ENCODE measurements at places on chromosomes 2 and 18.

DNA sequence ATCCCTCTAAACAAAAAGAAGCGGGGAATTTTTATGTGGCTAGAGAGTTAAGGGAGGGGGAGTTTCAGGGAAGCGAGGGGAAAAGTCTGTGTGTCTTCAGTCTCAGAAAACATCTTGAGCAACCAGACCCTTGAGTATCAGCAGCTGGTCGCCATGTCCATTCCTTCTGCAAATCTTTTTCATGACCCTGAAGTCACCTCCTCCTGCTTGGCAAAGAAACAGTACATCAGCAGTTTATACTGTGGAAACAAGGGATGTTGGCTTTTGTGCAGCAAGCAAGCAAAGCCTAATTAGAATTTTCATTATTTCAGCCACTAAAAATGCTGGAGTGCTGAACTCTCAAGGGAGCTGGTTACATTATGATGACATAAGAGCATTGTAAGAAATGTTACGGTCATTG is 187.4 kb upstream of the SLC8A1 start:
- DNase-seq = no peak

DNA sequence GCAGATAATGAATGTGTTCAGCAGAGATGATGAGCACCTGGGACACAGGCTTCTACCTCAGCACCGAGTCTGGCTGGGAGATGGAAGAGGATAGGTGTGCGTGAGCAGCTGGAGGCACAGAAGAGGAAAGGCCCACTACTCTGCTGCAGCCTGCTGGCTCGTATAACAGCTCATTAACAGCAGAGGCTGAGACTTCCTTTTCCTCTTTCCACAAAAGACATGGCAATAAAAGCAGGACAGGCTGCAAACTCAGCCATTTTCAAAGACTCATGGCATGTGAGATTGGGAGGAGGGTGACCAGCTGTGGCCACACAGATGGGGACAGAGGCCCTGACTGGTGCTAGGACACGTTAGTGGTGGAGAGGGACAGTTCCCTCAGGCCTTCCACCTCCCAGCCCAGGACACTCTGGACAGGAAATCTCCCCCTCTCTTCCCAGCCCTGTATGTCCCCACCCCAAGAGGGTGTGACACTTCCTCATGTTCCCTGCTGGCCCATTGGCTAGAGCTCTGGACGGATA is 60.3 kb downstream of the CACNB4 start:
- no peak for DNase-seq

DNA sequence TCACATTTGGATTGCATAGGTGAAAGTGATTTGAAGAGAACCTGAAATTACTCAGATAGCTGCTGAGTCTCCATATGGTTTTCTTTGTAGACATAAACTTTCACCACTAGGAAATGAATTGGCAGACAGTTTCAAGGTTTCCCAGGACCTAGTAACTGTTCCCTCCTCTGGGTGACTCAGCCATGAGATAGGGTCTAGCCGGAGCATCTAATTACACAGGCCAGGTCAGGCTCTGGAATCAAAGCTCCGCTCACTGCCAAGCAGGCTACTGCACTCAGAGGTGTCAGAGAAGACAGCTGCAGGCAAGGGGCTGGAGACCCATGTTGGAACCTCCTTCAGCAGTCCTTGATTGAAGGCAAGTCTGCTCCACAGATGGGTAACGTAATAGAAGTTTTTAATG is 429.2 kb downstream of the TNS1 start:
- peak; percentile 78 for DNase-seq

DNA sequence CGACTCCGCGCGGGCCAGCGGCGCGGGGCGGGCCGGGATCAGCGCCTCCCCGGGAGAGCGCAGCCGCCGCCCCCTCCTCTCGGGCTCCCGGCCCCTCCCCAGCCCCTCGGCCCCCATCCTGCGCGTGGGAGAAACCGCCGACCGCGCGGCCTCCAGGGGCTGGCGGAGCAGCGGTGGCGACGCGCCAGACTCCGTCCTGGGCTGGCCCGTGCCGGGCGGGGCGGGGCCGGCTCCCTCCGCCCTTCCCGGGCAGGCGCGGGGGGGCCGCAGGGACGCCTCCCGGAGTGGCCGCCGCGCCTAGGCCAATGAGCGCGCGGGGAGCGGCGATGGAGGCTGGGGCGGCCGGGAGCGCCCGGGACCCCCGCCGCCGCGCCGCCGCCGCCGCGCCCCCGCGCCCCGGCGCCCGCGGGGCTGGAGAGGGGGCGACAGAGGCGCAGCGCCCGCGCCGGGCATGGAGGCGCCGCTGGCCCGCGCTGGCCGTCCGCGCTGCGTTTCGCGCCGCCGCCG is 49.1 kb downstream of the KCNIP3 start:
- DNase-seq = peak; percentile 75

DNA sequence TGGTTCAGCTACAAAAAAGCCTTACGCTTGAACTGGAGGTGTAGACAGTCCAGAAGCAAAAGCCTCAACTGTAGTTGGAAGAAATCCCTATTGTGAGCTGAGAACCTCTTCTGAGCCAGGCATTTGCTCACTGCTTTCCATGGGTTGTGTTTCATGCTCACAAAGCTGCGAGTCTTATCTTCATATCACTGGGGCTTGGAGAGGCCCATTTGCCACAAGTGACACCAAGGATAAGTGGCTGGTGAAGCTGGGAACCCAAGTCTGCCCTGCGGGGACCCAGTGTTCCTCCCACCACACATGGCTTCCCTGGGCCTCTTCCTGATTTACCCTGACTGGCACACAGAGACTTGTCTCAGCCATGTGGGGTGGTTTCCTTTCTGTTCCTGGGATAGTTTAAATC is 130.4 kb downstream of the RNF144A start:
- no peak for DNase-seq

GRCh38 chr2:189661957-189662321 is 680 bp downstream of the ASNSD1 start:
- no peak for DNase-seq

- DNase-seq = peak; percentile 87
Measured at GRCh38 chr2:100018341-100019193, 123.8 kb downstream of the AFF3 start.

- no peak for DNase-seq
Measured at GRCh38 chr18:79625924-79626561, 53.6 kb upstream of the CTDP1 start.

GRCh38 chr2:173523497-173523896 is 168.8 kb downstream of the CDCA7 start:
- no peak for DNase-seq

- no peak for DNase-seq
Measured at GRCh38 chr2:8615252-8615575, 66.6 kb upstream of the ID2 start.

- no peak for DNase-seq
Measured at GRCh38 chr18:79788734-79789085, 9.0 kb upstream of the KCNG2 start.

DNA sequence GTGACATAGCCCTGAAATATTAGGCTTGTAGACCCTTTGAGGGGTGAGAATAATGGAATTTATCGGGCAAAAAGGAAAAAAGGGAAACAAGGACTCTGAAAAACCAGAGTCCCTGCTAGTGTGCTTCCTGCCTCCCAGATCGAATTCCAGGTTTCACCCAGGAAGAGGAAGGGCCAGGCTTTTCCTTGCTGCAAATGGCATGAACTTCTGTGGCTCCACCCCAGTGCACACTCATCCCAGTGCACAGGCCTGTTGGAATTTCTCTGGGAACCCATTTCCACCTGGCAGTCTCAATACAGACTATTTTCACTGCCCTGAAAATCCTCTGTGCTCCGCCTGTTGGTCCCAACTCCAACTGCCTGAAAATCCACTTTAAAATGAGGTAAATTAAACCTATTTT is 29.9 kb downstream of the C18orf54 start:
- DNase-seq = peak; percentile 25

DNA sequence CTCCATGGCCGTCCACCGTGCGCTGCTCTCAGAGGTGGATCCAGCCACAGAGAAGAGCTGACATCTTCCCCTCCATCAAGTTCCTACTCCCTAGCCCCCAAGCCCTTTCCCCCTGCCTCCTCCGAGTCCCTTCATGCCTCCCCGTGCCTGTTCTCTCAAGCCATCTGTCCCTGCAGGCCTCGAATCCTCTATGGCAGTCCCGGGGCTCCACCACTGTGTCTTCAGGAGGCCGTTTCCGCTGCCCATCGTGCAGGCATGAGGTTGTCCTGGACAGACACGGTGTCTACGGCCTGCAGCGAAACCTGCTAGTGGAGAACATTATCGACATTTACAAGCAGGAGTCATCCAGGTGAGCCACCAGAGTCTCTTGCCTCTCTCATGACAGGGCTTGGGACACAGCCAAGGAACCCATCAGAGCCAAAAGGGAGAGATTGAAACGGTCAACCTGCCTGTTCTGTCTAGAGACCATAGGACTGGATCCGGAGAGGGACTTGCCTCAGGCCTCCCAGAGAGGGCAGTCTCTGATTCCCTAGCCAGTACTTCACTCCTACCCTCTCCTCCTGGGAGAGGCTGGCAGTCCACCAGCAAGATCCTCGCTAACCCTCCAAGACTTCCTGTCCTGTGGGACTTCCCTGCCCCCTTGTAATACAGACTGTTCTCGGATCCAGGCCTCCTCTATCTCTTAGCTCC is 9.7 kb downstream of the UCN start:
- no peak for DNase-seq

GRCh38 chr2:49980774-49981173 is 826.5 kb upstream of the FSHR start:
- DNase-seq = no peak

DNA sequence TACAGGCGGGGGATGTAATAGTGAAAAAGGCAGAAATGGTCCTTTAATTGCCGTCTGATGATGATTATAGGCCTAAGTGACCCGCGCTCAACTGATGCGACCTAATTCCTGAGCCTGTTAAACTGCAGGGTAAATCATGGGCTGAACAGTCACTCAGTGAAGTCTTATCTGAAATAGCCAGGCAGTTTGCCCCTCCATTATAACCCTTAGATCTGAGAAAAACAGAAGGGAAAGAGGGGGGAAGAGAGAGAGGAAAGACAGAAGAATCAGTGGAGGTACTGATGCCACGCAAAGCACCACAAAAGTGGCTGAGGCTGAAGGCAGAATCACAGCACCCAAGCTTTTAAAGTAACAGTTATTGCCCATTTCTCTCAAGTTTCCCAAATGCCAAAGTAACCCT is 73.1 kb upstream of the DNMT3A start:
- no peak for DNase-seq

DNA sequence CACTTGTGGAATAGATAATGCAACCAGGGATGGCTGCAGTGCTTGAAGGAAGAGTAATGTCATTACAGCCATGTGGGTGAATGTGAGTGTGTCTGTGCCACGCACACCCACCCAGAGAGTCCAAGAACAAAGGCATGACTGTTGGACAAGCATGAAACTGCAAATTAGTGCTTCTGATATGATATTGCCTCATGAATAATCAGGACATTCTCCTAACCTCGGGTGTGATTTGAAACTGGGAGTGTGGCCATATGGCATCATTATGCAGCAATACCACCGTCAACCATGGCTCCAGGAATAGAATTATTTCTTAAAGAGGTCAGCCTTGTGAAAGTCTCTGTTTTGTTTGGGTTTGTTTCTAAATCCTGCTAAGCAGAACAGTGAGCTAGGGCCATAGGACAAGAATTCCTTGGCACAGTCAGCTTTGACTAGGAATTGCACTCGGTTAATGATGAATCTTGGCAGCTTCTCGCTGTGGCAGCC is 678.0 kb upstream of the RAB6C start:
- no peak for DNase-seq

DNA sequence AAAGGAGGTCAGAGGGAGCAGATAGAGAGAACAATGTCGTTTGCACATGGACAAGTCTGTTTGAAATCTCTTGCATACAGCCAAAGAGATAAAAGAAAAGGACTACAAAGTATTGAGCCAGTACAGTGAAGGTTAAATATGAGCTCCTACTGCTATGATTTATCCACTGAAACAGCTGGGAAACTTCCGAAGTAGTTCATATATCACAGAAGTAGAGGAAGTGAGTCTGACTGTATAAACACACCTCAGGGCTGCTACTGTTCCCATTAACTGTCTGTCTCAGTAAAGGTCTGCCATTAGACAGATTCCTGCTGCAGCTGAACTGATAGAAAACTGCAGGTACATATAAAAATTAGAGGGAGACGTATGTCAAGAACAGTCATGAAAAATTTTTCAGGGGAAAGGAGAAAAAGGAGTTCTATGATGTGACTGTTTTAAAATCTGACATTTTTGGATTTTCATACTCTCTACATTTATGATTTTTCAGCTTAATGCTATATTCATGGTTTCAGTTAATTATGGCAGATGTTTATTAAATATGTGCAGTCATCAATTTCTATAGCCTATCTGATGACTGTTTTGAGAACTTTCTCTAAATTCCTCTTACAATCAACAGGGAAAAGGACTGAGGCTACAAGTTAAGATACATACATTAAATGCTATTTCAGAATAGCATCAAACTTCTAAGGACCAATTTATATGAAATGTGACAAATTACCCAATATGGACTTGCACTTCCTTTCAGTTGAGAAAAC is 364.7 kb downstream of the ERBB4 start:
- no peak for DNase-seq

DNA sequence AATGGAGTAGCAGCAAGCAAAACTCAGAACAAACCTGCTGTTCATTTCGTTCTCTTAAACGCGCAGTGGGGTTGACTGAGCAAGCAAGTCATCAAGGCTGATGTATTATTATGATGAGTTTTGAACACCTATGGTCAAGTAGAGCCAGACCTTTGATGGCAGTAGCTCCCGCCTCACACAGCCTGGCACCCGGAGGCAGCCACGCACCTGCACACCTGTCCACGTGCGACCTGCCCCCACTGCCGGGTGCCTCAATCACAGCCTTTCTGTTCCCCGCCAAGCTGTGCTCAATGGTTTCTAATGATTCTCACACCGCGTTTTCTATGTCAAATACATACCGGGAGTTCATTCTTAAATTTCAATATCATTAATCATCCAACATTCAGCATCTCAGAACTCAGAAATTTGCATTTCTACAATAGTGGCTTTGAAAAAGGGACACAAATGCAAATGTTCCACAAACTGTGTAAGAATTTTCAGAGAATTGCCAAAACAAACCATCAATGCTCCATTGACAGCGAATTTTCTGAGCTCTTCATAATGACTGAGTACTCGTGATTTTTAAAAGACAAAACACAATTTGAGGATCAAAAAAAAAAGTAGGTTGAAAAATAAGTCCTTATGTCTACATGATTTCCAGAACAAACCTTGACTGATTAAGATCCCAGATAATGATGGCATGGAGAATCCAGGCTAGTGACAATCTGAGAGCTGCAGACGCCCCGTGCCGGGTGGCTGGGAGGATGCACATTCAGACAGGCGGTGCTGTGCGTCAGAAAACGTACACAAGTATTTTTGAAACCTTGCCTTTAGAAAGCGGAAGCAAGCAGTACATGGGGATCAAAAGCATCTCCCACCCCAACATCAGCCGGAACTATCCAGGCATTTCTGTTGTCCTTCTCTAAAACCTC is 56.6 kb downstream of the HDAC4 start:
- DNase-seq = no peak

- peak; percentile 33 for DNase-seq
Measured at GRCh38 chr2:104606056-104606455, 247.9 kb upstream of the POU3F3 start.

DNA sequence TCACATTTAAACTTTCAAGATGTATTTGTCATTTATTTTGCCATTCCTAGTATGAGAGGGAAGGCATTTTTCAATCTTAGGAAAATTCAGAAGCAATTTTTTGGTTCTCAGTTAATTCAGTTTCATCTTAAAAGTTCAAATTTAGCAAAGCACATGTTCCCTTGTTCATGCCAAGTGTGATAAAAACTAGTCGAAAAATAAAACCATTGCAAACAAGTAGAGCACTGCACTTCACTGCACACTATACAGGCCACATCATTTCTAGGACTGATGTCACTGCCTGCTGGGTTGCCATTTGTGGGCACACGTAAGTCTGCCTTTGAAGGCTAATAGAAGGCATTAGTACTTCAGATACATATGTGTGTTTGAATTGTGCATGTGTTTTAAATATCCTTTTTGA is 14.3 kb downstream of the TBR1 start:
- DNase-seq = no peak

- no peak for DNase-seq
Measured at GRCh38 chr2:177641331-177641730, 248.8 kb downstream of the AGPS start.
